Peyer's patch (tissue), 4 donors: ENCODE measurements at places on chromosomes 5 and 9.

DNA sequence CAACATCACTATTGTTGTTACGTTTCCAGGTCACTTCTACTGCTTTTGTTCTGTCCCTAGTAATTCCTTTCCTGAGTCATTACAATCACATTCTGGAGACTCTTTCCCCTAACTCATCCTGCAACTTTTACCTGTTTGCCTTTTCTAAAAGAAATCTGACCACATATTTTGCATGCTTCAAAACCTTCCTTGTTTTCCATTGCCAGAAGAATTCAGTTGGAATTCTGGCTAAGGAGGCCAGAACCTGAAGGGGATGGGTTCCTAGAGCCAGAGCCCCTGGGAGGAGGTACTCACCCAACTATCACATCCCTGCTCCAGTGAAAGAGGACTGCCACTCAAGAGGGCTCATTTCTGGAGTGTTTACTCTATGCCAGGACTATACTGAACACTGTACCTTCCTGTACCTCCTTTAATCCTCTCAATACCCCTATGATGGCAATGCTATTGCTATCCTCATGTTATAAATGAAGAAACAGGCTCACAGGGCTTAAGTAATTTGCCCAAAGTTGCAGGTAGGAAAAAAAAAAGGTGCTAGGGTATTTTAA is 42.8 kb upstream of the MAST4 start:
- DNase-seq, result no peak

- no peak for DNase-seq
Observed at GRCh38 chr5:26259081-26259480, 779.3 kb downstream of the CDH9 start.

DNA sequence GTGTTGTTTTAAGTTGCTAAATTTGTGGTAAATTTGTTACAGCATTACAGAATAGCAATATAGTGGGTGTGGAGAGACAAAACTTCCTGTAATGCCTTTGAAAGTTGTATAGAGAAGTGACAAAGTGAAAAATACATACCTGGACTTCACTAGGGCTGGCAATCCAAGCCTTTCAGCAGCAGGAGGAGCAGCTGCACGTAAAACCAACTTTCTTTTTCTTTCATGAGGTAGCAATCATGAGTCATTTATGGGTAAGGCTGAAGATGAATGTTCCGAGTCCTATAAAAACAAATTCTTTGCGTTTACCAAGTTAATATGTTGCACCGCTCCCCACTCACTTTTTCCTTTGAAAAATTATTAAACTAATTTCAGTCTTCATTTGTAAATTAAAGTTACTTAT is 1138.2 kb downstream of the TAF11L14 start:
- DNase-seq, result no peak

DNA sequence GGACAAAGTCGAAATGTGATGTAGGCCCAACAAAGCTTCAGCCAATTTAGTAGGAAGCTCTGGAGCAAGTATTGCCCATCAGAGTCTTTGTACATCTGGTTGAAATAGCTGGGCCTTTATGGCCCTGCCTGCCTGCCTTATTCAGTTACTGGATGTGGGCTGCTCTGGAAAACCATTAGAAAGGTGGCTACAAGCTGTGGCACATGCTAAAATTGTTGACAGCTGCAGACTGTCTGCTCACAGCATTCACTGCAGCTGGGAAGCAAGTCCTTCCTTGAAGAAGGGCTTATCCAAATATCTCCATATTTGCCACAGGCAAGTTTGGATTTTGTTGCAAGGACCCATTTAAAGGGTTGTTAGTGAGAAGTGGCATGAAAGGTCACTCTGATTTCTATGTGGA is 24.4 kb downstream of the SMIM15 start:
- no peak for DNase-seq

DNA sequence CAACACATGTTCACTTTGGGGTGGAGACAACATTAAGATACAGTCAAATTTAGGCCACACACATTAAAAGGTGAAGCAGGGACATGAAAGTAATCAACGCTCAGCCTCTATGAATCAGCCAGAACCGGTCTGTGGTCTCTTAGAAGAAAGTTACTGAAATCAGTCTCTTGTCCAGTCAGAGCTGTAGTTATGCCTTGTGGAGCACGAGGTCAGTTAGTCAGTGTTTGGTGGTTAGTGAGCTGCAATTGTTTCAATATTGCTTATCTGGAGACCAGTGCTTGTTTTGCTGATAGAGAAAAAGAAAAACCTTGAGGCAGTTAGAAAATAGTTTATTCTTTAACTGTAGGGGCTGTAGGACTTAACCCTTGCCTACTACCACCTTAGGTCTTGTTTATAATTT is 157.8 kb upstream of the RASEF start:
- DNase-seq, result no peak
